Fibroblast of the aortic adventitia (primary cell): ENCODE measurements at places on chromosomes 3 and 15. TPM values are rescaled to one million over a fixed set of nuclear protein-coding genes. Genes with fewer than 3 reads are reported as not detected.

- no peak for DNase-seq
These were observed 7.2 kb downstream of the MAP2K5 start for GRCh38 chr15:67549736-67550135.

DNA sequence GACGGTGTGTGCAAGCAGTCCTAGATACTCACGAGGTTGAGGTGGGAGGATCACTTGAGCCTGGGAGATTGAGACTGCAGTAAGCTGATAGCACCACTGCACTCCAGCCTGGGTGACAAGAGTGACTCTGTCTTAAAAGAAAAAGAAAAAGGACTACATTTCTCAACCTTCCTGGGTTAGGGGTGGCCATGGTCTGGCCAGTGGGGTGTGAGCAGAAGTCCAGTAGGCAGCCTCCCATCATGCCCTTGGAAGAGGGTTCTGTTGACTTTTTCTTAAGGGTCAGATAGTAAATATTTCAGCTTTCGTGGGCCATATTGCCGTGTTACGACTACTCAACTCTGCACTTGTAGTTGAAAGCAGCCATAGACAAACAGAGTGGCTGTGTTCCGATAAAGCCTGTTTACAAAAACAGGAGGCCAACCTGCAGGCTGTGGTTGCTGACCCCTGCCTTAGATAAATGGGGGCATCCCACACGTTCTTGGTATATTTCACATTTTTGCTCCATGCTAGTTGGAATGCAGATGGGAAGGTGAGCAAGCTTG is 31.0 kb upstream of the PDE8A start:
- DNase-seq, result no peak

Gene MFGE8
- 59.5 and 217 TPM in 2 replicates for total RNA-seq

Gene ARHGEF26
- total RNA-seq, result 2.0 and 4.3 TPM in 2 replicates

DNA sequence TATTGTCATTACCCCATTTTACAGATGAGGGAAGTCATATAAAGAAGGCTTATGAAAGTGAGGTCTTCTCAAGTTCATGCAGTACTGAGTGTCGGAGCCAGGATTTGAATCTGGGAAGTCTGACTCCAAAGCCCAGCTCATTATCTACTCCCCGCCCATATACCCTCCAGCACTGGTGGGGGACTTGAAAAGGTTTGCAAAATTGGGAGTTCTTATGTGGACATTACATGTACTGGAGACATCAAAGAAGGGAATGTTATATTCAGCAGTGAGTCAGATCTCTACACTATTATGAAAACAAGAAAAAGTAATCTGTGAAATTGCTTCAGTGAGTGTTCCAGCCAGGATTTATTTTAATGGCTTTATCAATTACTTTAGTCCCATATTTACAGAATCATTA is 185.2 kb upstream of the CADPS start:
- DNase-seq, result no peak

Gene RUBCN
- total RNA-seq, result 17.2 and 22.3 TPM in 2 replicates

GRCh38 chr3:122875547-122876127 is 80.8 kb downstream of the SLC49A4 start:
- no peak for DNase-seq

- DNase-seq, result peak; percentile 41
These were observed 268.0 kb upstream of the PROK2 start for GRCh38 chr3:72052841-72053409.

- DNase-seq, result no peak
These were observed 77.0 kb upstream of the HEG1 start for GRCh38 chr3:125132815-125133214.

- DNase-seq, result no peak
These were observed 971 bp downstream of the CPOX start for GRCh38 chr3:98592345-98592935.

DNA sequence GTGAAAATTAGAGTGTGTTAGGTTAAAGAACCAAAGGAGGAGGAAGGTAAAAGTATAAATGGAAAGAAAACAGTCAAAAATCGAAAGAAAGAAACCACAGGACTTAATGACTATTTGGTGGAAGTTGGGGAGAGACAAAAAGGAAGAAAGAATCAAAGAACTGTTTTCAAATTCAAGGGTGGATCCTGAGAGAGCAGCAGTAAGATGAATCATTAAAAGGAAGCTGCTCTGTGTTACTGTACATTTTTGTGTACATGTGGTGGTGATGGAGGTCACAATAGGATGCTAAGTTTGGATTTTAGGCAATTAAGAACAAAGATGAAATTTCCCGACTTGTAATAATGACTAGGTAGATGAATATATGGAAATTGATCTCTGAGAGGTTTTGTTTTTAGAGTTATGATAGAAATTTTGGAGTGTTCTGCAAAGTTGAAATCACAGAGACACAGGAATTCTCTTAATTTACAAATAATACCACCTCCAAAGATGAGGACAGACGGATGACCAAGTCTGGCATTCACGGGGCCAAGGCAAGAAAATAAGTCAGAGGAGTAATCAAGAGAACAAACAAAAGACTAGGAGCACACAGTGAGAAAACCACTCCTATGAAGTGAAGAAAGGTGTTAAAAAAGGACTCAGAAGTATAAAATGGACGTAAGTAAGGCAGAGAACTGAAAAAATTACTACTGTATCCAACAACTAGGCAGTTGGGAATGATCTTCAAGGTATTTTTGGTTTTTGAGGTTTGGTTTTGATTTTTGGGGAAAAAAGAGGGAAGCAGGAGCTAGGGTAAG is 7.1 kb downstream of the DHX36 start:
- DNase-seq, result peak; percentile 11

Gene NTRK3
- total RNA-seq, result 7.0 and 19.6 TPM in 2 replicates

GRCh38 chr15:38826880-38827279 is 262.3 kb upstream of the RASGRP1 start:
- DNase-seq, result peak; percentile 21

Gene ACOX2
- 19.2 and 29.5 TPM in 2 replicates for total RNA-seq
